ENCODE measurements at places on chromosomes 11 and 22.
A peak's percentile ranks its signal among the peaks of the same experiment; 100 is the strongest.

DNA sequence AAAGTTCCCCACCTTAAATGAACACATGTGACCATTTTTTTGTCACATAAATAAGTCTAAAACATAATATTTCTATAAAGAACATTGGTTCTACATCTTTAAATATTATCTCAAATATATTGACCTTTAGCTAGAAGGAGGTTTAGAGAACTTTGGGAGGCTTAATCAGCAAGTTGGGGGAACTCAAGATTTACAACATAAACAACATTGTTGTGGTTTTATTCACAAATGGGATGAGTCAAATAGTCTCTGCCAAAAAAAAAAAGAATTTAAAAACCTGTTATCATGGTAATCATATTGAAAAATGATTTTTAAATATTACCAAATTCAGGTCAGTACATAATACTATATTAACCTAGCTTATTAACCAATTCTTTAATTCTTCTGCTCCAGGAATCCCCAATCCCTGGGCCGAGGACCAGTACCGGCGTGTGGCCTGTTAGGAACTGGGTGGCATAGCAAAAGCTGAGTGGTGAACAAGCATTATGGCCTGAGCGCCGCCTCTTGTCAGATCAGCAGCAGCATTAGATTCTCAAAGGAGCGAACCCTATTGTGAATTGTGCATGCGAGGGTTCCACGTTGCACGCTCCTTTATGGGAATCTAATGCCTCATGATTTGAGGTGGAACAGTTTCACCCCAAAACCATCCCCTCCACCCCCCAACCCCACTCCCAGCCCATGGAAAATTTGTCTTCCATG, 98.2 kb downstream of the RDX start:
- peak; percentile 38 for DNase-seq

DNA sequence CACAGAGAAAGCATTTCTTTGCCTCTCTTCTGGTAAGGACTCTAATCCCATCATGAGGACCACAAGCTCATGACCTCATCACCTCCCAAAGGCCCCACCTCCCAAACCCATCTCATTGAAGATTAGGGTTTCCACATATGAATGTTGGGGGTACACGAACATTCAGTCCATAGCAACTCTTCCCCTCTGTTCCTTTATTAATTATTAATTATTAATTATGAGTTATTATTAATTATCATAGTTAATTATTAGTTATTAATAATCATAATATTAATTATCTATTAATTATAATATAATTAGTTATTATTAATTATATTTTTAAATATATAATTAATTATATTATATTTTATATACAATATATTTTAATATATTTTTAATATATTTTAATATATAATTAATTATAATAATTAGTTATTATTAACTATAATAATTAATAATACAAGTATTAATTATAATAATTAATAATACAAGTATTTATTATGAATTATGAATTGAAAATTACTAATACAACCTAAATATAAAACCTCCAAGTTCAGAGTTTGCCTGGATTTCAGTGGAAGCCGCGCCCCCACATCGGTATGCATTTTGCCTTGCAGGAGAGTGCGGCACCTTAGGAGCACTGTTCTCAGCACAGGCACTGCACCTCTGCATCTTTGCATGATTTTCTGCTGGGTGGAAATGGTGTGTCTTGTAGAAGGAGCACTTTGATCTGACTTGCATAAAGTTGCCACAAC, 128.0 kb upstream of the FGF3 start:
- no peak for DNase-seq

GRCh38 chr11:122976734-122977469, 4.7 kb downstream of the BSX start:
- no peak for DNase-seq

DNA sequence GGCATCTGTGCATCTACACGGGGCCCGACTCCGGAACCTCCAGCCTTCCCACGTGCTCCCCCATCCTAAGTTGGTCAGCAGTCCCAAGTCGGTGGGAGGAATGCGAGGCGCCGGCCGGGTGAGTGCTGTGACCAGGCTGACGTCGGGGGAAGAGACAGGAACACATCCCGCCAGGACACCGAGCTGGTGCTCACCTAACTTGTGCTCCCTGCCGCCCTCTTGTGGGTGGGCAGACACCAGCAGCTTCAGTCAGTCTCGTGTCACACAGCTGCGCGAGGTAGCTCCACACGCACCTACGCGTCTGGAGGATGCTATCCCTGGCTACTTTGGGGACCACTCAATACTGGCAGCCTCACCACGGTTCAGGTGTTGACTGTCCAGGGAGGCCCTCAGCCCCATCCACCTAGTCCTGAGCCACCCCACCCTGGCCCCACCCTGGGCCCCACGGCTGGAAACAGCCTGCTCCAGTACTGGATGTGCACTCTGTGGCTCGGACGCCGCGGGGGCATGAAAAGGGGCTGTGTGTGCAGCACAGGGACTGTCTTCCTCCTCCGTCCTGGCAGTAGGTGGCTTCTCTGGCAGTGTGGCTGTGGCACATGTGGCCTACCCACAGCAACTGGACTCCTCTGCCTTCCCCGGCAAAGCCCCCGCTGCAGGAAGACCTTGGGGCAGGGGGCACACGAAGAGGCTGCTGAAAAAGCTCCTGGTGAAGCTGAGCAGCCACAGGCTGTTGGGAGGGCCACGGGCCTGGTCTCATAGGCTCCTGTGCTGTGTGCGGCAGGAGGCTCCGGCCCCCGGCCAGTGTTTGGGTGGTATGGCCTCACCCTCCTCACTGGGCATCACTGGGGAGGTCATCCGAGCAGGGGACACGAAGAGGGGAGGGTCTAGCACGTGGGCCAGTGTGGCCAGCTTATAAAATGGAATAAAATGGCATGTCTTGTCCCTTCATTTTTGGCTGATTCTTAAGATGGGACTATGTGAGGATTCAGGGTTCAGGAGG, 11.2 kb upstream of the BID start:
- DNase-seq, result peak; percentile 44

DNA sequence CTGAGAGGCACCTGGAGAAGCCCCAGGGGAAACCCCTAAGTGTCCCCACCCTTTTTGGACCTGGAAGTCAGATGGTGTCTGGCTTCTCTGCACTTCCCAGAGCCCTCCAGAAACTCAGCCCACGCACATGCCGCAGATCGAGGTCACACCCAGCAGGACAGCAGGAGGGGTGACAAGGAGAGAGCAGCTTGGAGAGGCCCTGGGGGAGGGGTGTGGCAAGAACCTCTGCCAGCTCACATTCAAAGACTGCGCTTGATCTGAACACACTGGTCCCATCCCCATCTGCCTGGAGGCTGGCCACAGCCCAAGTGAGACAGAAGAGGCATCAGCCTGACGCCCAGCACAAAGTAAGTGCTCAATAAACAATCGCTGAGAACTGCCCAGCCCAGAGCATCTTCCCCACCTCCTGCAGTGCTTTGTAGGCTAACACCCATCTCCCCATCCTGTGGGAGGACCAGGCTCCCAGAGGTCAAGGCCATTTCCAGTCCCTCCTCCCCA, 21.4 kb downstream of the TMPRSS6 start:
- peak; percentile 3 for DNase-seq

- DNase-seq, result no peak
Measured at GRCh38 chr11:59175091-59175501, 3.2 kb downstream of the DTX4 start.

- DNase-seq, result no peak
Measured at GRCh38 chr11:104155375-104155774, 8.6 kb downstream of the PDGFD start.

DNA sequence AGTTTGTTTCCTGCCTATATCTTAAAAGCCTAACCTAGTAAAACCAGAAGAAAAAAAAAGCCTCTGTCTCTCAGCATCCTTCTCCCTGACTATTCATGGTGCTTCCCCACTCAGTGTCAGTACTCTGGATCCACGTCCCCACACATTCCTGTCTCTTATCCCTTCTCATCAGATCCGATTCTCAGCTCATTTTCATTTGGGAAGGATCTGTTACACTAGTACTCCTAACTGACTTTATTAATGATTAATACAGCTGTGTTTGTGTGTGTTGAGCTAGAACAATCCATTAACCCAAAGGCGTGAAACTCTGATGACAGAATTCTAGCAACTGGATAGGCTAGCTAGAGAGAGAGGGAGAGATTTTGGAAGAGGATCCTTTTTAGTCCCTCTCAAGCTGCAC, 1.5 kb downstream of the PRRG4 start:
- no peak for DNase-seq

GRCh38 chr22:50522208-50522805, 3.1 kb downstream of the SCO2 start:
- DNase-seq, result no peak

DNA sequence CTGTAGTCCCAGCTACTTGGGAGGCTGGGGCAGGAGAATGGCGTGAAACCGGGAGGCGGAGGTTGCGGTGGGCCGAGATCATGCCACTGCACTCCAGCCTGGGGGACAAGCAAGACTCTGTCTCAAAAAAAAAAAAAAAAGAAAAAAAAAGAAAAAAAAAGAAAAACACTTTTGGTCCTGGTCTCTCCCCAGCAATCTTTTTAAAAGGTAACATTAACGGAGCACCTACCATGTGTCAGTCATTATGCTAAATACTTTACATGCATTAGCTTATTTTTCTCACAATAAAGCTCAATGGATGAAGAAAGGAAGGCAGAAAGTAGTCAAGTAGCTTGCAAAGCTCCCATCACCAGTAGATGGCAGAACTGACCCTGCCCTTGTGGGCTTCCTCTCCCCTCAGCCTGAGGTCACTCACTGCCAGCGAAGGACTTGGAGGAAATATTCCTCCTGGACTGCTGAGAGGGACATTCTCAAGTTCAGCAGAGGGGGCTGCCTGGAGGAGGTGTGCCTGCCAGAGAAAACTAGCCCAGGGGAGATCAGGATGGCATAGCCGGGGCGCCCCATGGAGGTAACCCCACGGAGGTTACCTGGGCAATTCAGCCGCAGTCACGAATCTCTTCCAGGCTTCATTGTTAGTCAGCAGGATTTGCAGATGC, 15.5 kb downstream of the APOL3 start:
- DNase-seq, result peak; percentile 78

- no peak for DNase-seq
Measured at GRCh38 chr11:102272047-102272824, 45.0 kb upstream of the BIRC3 start.

- DNase-seq, result peak; percentile 69
Measured at GRCh38 chr11:117907276-117908108, 21.7 kb downstream of the TMPRSS13 start.

GRCh38 chr11:119591836-119592310, 137.1 kb downstream of the NECTIN1 start:
- DNase-seq, result no peak

DNA sequence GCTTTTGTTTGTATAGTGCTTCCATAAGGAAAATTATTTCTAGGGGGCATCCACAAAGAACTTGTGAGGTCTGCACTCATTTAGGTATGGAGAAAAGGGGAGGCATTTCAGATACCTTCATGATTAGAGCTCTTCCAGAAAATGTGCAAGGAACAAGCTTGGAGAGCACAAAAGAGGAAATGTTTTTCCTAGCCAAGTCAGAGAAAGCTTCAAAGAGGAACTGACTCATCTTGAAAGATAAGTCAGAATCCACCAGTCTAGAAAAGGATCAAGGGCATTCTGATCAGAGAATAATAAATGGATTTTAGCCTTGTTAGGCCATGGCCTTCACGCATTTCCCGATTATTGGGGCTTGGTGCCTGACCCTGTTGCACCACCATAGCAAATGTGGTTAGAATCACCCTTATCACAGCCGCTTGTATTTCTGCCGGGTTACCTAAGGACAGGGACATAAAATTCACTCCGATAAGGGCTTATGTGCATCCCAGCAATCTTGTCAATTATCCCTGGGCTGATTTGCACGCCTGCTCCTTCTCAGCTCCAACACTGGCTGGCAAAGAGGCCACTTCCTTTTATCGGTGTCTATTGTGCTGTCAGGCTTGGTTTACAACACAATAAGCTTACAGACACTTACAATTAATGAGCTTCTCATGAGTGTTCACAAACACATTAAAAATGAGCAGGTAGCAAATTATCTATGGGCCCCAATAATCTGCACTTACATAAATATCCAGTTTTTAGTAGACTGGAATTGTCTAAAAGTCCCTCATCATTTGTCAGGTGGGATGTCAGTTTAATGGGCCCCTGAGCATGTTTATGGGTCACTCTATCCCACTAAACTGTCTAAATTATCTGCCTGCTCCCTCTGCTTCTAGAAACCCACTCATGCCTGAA, 613.5 kb downstream of the SOX6 start:
- no peak for DNase-seq

GRCh38 chr11:8291421-8292350, 28.0 kb upstream of the LMO1 start:
- DNase-seq, result no peak

- DNase-seq, result peak; percentile 15
Measured at GRCh38 chr11:88384669-88385005, 47.1 kb upstream of the CTSC start.

GRCh38 chr11:532986-533585, 2.3 kb downstream of the HRAS start:
- no peak for DNase-seq

- DNase-seq, result no peak
Measured at GRCh38 chr11:71238941-71239340, 13.4 kb downstream of the SHANK2 start.

GRCh38 chr11:46506483-46506791, 87.4 kb downstream of the AMBRA1 start:
- no peak for DNase-seq

GRCh38 chr11:19073454-19074415, 13.2 kb upstream of the MRGPRX2 start:
- no peak for DNase-seq

GRCh38 chr22:23014250-23014649, 56.1 kb upstream of the GNAZ start:
- DNase-seq, result no peak

DNA sequence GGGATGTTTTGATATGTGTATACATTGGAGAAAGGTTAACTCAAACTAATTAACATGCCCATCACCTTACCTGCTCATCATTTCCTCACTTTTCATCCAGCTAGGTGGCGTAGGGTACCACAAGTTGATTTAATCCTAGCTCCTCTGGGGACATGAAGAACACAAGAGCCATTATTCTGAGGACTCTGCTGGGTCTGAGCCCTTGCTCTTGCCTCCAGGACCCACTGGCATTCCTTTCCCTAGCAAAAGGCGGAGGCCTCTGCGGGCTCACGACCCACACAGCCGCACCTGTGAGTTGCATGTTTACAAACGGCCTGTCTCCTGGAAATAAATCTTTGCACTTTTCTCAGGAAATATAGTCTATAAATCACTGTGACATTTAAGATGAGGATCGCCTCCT, 871.9 kb downstream of the TBC1D22A start:
- DNase-seq, result no peak

DNA sequence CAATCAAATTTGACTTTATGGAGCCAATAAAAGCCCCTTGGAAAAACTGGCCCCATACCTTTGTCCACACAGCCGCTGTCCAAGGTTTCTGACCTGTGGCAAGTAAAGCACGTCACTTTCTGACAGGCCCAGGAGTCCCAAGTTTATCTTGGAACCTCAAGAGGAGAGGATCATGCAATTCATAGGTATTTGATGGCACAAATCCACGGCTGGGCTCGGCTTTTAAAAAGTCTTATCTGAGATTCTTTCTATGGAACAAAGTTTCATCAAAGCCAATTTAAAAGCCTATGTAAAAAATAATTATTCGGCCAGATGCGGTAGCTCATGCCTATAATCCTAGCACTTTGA, 13.6 kb downstream of the TMEM138 start:
- no peak for DNase-seq
